Left hindlimb (tissue), 1 donor: ENCODE measurements at places on chromosomes 5 and 9.

- peak; percentile 46 for DNase-seq
These were observed 76.3 kb downstream of the EFNA5 start for GRCh38 chr5:107594253-107595045.

DNA sequence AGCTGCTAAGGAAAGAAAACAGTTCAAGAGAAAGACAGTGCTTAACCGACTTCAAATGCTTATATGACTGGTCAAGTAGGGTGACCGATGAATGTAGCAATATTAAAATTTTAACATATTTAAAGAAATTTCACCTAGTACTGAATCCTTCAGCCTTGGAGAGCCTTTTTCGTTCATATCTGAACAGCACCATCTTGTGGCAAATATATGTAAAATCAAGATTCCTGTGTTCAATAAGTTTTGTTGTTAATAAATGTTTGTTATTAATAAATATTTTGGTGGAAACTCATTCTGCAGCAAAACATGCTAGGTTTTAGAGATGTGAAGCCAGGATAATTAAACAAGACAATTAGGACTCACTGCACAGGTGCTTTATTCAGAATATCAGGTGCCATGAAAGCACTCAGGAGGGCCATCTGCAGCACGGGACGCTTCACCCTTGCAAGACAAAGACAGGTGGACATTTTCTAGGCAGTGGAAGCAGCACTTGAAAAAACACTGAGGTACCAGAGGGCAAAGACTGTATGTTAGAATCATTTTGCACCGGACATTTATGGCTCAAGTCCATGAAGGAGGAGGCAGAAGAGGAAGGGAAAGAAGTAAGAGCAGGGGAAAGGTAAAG lies 15.6 kb downstream of the TICAM2 start:
- DNase-seq: no peak

GRCh38 chr5:53008751-53009150 lies 19.6 kb downstream of the ITGA2 start:
- no peak for DNase-seq

DNA sequence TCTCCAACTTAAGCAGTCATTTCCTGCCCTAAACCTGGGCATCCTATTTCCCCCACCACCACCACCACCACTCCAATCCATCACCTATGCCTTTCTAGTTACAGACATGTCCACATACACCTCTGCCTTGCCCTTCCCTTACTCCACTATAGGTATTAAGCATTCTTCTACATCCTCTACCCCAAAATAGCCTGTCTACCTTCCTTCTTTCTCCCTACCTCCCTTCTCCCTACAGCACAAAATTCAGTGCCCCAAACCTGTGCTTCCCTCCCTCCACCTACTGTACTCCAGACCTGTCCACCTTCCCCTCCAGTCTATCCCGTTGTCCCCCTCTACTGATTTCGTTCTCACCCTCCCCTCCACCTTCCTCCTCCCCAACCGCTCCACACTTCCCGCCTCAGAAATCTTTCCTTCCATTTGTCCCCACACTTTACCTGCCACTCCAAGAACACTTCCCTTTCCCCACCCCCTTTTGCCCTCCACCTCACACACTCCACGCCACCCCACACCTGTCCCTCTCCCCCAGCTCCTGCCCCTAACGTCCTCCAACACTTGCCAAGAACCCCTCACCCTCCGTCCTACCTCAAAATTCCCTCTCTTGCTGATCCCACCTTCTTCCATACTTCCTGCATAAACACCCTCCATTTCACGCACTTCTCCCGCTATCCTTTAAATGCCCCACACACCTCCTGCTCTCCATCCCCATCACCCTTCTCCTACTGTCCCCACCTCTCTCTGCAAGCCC lies 1.6 kb downstream of the STRBP start:
- no peak for DNase-seq

GRCh38 chr5:171226096-171226754 lies 82.8 kb upstream of the TLX3 start:
- no peak for DNase-seq

GRCh38 chr5:157513182-157513581 lies 53.2 kb downstream of the NIPAL4 start:
- no peak for DNase-seq

- no peak for DNase-seq
These were observed 176.7 kb upstream of the FGF10 start for GRCh38 chr5:44565902-44566301.

- no peak for DNase-seq
These were observed 706.1 kb upstream of the PTPRD start for GRCh38 chr9:11318946-11319345.

DNA sequence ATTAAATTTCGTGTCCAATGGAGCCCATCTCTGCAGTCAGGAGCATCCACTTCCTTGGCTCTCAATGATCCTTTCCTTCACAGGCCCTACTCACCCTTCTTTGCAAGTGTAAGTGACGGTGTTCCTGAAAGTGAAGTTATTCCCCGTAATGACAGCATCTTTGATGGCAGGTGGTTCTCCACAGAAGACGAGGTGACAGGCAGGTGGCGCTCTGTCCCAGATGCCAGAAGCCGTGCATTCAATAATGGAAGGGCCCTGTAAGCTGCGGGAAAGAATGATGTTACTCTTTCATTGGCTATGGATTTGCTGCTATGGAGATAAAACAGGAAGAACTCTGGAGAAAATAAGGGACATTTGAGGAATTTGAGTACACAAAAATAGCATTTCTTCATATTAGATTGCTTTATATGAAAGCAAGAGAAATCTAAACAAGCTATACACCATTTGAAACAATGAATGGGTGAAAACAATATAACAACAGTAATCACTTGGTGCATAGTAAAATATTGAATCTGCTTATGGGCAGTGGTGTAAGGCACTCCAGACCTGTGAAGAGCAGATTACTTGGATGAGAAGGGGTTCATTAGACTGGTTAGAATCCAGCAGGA lies 89.9 kb upstream of the TXNDC8 start:
- peak; percentile 39 for DNase-seq
